ENCODE measurements at places on chromosomes 2 and 18.

DNA sequence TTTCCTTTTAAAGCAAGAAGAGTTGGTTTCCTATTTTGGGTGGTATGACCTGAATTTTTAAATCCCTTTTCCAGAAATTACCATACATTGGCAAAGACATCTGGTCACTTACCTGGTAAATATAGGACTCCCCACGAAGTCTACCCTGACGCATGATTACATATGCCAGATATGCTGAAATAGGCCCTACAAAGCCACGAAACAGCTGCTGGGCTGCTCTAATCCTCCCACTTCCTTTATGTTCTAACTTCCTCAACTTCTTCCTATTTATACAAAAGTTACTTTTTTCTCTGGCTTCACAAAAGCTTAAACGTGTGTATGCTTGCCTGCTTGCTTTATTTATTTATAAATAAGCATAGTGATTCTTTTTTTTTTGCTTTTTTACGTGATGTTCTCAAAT is 186.0 kb upstream of the EPHA4 start:
- DNase-seq, result no peak

GRCh38 chr18:77098538-77099174 is 33.9 kb downstream of the MBP start:
- DNase-seq, result no peak

DNA sequence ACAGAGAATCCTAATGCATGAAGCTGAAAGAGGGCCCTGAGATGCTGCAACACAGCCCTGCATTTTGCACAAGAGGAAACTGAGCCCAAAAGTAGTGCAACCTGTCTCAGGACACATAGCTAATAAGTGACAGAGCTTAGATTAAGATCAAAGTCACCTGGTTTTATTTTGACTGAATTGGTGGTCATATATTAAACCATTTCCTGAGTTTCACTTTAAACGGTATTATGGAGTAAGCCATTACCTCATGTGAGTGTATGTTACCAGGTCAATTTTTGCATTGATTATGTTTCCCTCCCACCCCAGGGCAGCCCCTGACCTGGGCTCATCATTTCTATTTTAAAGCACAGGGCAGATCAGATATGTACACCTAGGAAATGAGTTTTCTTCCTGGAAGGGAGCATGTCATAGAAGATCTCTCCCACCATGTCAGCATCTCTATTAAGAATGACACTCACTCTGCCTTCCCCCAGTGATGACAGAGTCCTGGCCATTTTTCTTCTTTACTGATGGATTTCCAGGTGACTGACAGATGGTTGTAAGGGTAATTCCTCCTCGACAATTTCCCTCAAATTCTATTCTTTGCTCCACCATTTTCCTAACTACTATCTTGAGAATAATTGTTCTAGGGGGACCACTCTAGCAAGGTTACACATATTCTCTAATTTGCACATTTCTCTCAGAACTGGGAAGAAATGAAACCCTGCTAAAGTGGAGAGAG is 441.3 kb upstream of the SLC14A2 start:
- no peak for DNase-seq

DNA sequence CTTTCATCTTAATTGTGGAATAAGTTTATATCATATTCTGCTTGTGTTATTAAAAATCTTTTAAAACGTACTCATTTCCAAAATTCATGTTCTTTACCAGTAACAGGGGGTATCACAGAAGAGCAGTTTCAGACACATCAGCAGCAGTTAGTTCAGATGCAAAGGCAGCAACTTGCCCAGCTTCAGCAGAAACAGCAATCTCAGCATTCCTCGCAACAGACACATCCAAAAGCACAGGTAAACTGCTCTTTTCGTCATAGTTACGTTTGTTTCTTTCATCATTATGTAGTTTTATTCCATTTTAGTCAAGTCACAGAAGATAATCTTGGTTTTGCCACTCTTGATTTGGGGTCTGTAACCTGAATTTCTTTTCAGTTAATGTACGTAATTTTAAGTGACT is 93.5 kb upstream of the KIF5C start:
- no peak for DNase-seq

DNA sequence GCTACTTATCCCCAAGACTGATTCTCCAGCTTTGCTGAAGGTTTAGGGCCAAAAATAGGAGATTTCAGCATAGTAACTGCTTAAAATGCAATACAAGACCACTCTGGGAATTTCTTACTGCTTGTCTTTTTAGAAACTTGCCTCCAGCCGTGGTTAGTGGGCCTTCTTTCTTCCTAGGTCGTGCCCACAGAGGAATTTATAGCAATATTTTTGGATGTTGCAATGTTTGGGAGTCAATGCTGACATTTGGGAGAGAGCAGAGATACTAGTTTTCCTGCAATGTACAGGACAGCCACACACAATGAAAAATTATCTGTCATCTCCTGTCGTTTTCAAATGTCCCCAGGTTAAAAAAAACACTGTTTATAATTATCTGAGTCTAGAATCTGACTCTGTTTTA is 25.6 kb upstream of the CERS6 start:
- no peak for DNase-seq

DNA sequence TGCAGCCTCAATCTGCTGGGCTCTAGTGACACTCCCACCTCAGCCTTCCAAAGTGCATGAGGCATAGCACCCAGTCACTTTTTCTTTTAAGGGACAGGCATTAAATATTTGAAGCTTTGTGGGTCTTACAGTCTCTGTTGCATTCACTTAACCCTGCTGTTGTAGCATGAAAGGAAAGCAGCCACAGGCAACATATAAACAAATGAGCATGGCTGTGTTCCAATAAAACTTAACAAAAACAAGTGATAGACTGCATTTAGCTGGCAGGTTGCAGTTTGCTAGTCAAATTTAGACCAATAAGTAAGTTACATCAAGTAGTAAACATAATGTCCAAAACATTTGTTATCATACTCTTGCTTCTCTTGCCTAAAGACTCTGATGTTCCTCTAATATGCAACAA is 297.3 kb upstream of the MMADHC start:
- DNase-seq, result no peak

DNA sequence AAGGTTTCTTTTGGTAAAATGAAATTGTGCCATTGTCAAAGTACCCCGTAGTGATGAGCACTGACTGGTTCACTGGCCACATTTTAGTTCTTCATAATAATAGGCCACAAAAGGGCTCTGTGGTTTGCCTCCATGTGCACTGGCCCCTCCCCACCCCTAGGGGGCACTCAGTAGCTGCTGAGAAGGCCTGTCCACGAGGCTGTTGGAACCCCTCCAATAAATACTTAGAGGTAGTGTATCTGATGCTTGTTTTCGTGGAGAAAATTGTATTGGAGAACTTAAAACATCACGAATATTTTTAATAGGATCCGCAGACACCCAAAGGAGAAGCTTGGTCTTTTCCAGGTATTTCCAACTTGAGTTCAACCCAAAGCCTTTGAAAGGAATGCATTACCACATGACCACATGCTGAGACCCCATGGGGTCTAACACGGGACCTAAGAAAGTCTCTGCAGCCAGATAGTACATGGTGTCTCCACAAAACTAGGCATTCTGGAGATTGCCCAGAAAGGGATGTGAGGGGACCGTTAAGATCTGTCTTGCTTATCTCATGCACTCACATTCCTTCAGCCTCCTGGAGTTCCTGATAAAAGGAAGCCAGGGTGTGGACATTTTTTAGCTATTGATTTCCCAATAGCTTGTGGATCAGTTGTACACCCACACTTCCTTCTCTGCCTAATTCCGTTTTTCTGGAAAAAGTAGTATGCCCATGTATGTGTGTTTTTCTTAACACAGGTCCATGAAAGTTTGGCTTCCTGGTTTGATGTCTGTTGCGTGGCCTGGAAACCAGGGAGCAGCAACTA is 28.5 kb upstream of the NOSTRIN start:
- DNase-seq, result peak; percentile 40

DNA sequence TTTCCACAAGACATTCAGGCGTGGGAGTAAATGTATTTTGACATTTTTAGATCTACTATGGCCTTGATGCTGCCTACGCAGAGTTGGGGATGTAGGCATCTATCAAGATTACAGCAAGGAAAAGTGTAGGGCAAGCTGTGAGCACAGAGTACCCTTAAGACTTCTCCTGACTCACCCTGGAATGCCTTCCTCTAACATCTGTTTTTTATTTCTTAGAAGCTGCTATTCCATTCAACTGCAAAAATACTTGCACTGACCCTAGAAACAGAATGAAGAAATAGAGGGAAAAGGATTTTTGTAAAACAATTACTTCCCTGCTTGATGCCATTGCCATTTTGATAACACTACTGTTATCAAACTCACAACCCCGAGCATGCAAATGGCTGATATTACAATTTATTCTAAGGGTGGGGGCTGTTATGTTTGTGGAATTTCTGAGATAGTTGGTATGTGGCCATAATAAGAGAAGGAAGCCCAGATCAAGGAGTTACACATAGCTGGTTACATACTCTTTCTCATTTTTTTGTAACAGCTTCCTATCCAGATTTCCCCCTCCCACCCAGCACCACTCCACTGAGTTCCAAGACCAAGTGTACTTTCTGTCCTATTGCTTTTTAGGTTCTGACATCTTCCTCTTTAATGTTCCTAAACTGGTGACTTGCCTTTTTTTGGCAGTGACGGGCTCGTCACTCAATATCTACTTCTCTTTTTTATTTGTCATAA is 6.0 kb upstream of the ROCK1 start:
- no peak for DNase-seq

GRCh38 chr2:86048383-86048701 is 57.3 kb downstream of the POLR1A start:
- DNase-seq, result no peak

DNA sequence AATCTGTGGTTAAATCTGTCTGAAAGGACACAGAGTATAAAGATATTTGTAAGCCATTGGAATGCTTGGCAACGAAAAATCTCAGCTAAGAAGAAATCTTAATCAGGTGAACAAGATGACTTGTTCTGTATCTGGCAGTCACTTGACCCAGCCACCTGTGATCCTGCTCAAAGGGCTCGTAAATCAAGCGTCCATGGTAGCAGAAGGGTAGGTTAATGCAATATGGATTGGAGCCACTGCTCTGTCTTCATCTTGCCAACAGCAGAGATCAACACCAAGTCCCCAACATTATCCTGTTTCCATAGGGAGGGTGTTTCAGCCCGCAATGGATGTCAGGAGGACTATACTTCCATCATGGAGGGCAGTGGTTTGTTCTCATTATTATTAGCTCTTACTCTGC is 378.4 kb downstream of the CDH7 start:
- no peak for DNase-seq

DNA sequence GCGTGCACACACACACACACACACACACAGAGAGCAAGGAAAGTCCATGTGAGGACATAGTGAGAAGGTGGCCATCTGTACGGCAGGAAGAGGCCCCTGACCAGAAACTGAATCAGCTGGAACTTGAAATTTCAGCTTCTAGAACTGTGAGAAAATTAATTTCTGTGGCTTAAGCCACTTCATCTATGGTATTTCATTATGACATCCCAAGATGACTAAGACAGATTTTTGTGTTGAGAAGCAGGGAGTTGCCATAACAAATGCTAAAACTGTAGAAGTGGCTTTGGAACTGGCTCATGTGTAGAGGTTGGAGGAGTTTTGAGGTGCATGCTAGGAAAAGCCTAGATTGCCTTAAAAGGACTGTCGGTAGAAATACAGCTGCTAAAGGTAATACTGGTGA is 63.4 kb upstream of the ZBTB7C start:
- DNase-seq, result no peak

- DNase-seq, result no peak
Observed at GRCh38 chr2:71253476-71253875, 26.6 kb upstream of the PAIP2B start.

DNA sequence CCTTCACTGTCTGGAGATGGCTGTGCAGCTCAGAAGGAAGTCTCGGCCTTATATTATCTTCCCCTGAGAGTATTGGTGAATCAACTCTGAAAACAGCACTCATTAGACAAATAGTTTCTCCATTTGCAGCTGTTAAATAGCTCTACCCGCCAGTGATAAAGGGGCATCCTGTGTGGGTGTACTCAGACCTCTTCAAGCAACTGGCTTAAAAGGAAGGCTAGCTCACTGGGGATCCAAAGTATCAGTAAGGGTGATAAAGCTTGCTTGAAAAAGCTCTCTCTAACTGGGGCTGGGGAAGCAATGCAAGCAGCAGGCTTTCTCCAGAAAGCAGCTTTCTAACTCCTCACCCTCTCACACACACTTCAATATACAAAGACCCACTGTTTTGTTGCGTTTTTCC is 64.9 kb upstream of the PSMD14 start:
- DNase-seq, result no peak

- DNase-seq, result no peak
Observed at GRCh38 chr2:239820836-239821693, 204.1 kb downstream of the NDUFA10 start.

GRCh38 chr2:204289066-204289465 is 256.2 kb upstream of the PARD3B start:
- DNase-seq, result no peak

GRCh38 chr2:125227843-125228392 is 1202.8 kb downstream of the CNTNAP5 start:
- DNase-seq, result no peak

DNA sequence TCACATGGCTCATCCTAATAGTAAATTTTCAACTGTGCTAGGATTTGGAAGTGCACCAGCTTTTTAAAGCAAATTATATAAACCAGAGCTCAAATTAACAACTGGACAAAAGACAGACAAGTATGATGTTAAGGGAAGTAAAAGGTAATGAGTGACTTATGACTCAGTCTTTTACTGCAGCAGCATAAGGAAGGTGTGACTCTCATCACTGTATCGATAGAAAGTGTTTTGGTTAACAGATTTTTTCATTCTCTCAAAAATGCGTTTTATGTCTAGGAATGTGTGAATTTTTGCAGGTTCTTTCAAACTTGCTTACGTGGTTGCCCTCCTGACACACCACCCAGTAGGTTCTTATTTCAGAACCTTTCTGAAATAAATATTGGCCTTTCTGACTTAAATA is 244.2 kb upstream of the BOD1L2 start:
- no peak for DNase-seq

- DNase-seq, result no peak
Observed at GRCh38 chr2:212249451-212249850, 289.2 kb downstream of the ERBB4 start.

Data from Jurkat, Clone E6-1 (cell line).